ENCODE measurements at places on chromosomes 16 and 17.

GRCh38 chr17:60383379-60383778 is 8.6 kb downstream of the USP32 start:
- no peak for DNase-seq

- no peak for DNase-seq
Measured at GRCh38 chr17:57935833-57936807, 19.1 kb downstream of the CUEDC1 start.

- no peak for DNase-seq
Measured at GRCh38 chr17:73495641-73496040, 148.6 kb downstream of the SDK2 start.

DNA sequence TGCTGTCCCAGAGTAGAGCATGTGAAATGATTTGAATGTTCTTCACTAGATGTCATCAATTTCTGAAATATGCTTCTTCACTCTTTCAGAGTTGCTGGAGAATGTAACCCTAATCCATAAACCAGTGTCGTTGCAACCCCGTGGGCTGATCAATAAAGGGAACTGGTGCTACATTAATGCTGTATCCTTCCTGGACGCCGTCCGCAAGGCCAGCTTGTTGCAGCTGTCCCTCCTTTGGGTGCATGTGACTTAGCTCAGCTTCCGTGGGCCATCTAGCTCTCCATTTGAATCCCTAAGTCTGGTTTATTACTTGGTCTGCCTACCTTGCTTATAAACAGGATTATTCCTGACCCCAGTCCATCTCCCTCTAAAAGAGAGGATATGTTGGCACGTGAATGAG is 58.8 kb downstream of the USP10 start:
- DNase-seq = no peak

- peak; percentile 60 for DNase-seq
Measured at GRCh38 chr16:56931271-56931891, 561 bp upstream of the HERPUD1 start.

GRCh38 chr17:29131814-29132682 is 48.1 kb downstream of the MYO18A start:
- no peak for DNase-seq

DNA sequence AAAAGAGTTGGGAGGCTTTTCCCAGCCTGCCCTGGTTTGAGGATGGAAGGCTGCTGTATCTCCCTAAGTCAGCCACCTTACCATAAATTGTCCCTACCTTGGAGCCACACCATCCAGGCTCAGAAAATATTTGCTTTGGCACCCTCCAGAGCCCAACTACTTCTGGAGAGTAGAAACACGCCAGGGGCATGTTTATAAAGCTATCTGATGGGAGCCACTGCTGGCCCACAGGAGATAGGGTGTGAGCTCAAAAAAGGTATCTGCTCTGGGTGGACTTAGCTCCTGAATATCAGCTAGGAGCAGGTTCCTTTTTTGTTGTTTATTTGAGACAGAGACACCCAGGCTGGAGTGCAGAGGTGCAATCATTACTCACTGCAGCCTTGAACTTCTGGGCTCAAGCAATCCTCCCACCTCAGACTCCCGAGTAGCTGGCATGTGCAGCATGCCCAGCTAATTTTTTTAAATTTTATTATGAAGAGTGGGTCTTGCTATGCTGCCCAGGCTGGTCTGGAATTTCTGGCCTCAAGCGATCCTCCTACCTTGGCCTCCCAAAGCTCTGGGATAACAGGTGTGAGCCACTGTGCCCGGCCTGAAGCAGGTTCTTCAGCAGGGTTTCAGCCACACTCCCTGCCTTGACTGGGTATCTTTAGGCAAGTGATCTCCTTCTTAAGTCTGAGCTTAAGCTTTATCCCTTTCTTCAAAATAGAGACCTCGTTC is 147.1 kb downstream of the SALL1 start:
- DNase-seq = no peak

DNA sequence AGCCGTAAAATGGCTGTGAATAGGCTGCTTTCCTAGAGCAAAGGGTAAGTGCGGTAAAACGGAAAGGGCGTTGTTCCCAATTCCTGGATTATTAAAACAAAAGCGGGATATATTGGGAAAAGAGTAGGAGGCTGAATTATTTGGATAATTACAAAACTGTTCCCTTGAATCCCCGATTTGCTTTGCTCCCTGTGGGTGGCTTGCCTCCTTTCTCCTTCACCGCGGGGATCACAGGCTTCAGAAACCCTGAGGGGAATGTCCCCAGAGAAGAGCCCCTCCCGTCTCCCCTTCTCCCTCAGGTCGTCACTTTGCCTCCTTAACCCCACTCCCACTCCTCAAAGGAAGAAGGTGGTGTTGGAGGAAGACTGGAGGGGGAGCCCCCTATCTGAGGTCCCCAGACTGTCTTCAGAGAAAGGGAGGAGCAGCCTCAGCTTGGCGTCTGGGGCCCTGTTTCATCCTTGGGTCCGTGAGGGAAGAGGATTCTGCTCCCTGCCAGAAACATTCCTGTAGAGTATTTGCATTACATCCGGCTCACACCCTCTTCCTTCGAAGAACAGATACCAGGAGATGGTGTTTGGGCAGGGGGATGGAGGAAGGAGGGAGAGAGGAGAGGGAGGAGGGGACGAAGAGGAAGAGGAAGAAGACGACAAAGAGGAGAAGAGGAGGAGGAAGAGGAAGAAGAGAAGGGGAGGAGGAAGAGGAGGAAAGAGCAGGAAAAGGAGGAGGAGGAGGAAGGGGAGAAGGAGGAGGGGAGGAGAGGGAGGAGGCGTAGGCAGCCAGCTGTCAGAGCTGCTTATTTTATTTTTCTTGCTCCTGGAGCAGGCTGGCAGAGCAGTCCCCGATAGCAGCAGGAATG is 31.8 kb downstream of the MRM1 start:
- DNase-seq = no peak

GRCh38 chr16:706189-707061 is 824 bp upstream of the FBXL16 start:
- DNase-seq = no peak

DNA sequence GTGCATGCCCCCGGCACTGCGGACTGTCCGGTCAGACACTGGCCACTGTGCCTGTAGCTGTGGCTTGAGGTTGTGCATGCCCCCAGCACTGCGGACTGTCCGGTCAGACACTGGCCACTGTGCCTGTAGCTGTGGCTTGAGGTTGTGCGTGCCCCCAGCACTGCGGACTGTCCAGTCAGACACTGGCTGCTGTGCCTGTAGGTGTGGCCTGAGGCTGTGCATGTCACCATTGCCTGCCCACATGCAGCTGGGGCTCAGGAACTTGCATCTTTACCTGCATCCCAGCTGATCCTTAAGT is 5.2 kb downstream of the MTHFSD start:
- no peak for DNase-seq

DNA sequence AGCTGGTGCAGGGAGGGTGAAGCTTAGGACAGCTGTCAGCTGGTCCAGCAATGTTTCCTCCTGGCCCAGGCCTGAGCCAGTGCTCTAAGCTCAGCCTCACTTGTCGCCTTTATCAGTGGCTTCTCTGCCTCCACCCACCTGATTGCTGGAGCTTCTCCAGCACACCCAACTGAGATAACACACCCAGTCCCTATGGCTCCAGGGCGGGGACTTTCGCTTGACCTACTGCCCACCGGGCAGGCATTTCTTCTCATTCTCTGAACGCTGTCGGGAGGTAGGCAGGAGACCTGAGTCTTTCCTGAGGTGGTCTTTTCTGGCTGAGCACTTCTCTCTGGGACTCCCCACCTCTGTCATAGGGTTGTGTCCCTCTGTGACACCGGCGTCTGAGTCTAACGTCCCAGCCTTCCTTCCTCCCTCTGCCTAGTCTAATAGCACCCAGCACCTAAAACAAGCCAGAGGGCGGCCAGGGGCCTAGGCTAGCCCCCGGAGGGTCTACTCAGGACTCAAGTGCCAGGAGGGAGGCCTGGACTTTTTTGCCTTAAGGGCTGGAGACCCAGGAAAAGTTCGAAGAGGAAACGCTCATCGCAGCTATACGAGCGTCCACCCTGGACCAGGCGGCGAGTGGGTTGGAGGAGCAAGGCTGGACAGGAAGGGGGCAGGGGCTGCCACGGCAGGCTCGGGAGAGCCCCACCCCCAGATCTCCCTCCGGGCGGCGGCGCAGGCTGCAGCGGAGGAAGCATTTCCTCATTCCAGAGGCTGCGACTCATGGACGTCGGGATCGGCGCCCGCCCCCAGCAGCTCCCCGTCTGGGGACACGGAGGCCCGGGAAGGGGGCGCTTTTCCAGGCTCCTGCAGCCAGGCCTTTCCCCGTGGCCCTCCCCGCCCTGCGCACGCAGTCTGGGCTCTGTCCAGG is 756 bp downstream of the TAX1BP3 start:
- DNase-seq = no peak

GRCh38 chr17:72421128-72422092 is 300.6 kb downstream of the SOX9 start:
- no peak for DNase-seq

DNA sequence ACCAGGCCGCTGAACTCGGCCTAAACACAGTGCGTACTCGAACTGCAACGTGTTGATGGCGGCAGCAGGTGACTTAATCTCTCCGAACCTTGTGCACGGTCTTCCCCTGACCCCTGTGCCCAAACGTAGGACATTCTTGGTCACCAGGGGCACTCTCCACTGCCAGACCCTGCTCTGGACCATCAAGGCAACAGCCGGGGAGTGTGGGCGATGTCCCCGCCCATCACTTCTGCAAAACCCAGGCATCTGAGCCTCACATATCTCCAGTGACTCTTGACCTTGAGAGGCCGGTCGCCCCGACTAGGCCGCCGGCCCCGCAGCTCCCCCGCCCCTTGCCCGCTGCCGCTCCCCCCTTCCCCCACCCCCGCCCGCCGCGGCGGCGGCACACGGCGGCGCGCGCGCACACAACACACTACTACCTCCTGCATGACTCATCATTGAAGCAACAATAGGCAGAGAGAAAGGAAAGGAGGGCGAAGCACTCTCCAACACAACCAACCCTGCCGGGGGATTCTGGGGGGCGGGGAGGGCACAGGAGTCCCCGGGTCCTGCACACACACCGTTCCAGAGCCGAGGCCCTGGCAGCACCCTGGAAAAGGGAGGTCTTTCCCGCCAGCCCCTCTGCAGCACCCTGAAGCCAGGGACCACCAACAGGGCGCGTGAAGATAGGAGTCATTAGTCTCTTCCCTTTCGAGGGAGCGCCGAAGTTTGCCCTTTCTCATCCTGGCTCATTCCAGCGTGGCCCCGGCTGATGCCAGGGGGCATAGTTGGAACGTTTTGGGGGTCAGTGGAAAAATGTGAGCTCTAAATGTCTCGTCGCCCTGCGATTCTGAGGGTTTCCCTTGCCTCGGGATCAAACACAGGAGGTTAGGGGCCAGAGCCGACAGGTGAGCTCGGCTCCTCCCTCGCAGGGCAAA is 1.9 kb downstream of the MNT start:
- DNase-seq = no peak

DNA sequence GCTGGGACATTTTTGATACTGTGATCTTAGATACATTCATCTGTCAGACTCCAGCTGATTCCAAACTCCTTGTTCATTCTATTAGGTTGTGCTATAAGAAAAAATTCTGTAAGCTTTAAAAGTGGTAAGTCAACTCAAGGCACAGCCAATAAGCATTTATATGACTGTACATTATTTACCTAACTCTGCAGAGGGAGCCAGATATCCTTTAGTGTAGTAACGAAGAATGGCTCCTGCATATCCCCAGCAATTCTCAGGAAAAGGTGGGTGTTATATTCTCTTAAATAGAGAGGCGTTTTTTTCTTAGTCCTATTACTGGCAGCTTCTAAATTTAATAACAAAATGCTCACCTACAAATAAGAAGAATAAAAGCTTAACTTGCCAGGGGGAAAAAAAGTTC is 374.3 kb upstream of the GOT2 start:
- no peak for DNase-seq

- no peak for DNase-seq
Measured at GRCh38 chr17:8121681-8122421, 2.1 kb downstream of the HES7 start.

GRCh38 chr16:4172070-4172469 is 55.8 kb upstream of the ADCY9 start:
- DNase-seq = no peak

GRCh38 chr17:65694601-65695000 is 133.2 kb upstream of the AXIN2 start:
- DNase-seq = no peak

GRCh38 chr17:31492880-31493655 is 101.6 kb downstream of the RAB11FIP4 start:
- peak; percentile 44 for DNase-seq

All from esophagus squamous epithelium (tissue), 5 donors.